ENCODE measurements at places on chromosomes 6 and 20. TPM values are rescaled to one million over a fixed set of nuclear protein-coding genes. Genes with fewer than 3 reads are reported as not detected.

GRCh38 chr6:135233686-135234491, 52.8 kb downstream of the MYB start:
- DNase-seq: no peak

DNA sequence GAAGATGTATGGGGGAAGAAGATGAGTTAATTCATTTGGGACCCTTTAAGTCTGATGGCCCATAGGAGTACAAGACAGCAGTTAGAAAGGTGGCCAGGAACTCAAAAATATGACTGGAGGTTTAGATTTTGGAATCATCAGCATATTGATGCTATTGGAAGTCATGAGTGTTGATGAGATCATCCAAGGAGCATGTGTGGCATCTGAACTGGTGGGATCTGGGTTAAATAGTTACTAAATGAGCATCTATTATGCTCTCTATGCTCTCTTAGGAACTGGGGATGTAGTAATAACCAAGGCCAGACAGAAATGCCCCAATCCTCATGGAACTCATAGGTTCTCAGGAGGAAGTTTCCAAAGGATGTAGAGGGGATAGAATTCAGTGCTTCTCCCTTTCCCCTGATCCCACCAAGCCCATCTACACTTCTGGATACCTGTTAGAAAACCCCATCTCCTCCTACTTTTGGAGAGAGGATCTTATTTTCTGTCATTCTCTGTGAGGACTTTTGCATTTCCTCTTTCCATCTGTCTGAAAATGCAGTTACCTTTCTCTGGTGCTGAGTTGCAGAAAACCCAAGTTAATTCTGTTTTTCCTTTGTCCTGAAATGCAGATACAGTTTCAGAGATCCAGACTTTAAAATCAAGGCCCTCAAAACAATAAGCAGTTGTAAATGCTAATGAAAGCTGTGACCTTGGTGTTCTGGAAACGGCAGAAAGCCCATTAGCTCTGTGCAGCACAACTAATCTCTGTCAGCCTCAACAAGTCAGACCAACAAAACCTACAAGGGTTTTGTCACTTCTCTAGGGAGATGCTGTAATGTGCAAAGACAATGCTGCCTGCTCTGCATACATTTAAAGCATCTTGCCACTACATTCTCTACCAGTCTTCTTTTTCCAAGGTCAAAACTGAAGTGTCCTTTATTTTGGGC, 65.8 kb downstream of the TBC1D7 start:
- no peak for DNase-seq

DNA sequence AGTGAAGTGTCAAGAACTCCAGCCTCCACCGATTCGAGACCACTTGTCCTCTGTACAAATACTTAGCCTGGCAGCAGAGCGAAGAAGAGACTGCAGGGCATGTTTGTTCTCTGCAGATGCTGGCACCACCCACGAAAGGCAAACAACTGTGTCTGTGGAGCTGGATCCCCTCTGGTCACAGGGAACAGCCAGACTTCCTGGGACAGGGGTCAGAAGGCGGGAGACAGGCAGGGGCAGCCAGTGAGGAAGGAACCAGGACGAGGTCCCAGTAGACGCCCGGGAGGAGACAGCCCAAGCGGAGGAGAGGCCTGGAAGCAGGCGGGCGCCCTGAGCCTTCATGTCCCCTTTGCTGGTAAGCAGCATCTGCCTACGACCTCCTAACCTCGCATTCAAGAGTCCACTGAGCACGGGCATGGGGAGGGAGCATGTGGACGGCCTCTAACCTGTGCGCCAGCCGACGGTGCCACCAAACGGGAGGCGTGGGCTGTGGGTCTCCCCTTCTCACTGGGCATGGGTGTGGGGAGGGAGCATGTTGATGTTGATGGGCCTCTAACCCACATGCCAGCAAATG, 265.5 kb downstream of the DLL1 start:
- no peak for DNase-seq

- no peak for DNase-seq
Observed at GRCh38 chr6:96834070-96834469, 3.2 kb downstream of the GPR63 start.

DNA sequence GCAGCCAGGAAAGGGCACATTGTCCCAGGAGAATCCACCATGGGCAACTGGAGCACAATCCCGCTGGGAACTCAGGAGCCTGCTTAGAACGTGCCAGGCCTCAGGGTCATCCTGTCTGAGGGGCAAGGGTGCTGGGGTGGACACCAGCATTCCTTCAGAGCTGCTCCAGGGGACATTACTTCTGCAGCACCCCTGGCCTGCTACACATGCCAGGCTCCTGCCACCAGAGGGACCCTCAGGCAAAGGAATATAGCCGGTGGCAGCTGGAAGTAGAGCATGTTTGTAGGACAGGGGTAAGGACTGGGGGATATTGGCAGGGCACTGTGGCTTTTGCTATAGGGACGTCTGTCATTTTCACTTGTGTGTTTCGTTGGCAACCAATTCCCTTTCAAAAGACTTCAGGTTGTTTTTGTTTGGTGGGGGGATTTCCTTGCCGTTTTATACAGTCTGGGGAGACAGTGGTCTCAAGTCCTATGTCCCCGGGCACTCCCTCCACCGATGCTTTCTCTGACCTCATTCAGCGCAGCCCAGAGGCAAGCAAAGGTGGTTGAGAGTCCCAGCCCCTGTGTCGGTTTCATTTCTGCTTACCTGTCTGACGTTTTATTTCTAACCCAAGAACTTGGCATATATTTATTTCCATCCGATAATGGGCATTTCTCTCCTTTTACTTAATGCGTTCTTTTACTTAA, 130.8 kb downstream of the JPH2 start:
- no peak for DNase-seq

- no peak for DNase-seq
Observed at GRCh38 chr6:33689148-33689494, 22.4 kb downstream of the UQCC2 start.

DNA sequence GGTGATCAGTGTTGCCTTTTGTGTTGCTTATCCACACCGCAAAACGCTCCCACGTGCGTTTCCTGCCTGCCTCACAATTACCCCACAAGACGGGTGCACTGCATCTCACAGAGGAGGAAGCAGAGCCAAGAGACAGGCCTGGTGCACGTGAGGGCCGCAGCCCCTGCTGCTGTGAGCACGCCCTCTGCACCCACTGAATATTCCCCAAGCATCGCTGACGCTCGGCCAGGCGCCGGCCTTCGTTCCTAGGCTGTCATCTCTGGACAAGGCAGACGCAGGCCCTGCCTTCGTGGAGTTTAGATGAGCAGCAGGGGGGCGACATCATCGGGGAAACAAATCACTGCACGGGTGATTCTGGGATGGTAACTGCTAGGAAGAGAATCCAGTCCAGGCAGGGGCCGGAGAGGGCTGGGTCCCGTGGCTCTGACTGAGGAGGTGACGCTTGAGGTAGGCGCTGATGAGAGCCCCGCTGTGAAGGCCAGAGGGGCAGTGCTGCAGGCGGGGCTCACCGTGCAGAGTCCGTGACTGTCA, 162.4 kb upstream of the QKI start:
- no peak for DNase-seq

- DNase-seq: no peak
Observed at GRCh38 chr20:23251779-23252178, 98.8 kb upstream of the NXT1 start.

DNA sequence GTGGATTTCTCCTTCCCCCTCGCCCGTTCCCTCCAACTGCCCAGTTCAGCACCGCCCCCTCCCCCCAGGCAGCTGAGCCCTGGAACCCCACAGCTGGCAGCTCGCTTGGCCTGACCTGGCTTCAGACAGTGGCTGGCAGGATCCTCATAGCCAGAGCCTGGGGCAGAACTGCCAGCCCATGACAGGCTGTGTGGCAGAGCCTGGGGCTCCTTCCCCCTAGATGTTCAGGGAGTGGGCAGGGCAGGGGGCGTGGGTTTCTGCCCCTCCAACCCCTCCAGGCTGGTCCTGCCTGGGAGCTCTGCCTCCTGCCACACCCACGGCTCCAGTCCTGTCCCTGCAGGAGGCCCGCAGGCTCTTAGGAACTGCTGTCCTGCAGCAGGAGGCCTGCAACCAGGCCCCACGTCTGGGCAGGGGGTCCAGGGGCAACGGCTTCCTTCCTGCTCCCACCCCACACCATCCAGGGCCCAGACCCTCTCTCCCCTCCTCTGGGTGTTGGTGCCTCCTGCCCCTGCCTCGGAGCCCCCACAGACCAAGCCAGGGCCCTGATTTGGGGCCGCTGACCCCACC, 9.6 kb upstream of the KCNQ2 start:
- DNase-seq: no peak

DNA sequence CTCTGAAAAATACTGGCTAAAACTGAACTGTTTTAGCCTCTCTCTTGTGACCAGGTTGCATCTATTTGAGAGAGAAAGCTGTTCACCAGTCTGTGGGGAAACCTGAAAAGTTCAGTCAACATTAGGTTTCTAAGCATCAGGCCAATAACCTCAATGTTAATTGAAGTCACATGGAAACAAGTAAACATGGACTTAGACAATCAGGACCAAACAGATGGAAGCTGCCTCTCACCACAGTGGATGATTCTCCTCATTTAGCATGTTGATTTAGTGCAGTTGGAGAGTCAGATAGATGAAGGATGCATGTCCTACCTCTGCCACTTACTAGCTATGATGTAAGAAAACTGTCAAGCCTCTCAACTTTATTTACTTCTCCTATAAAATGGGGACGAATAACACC, 18.2 kb downstream of the SCGN start:
- no peak for DNase-seq

GRCh38 chr20:23655491-23656211, 17.9 kb upstream of the CST3 start:
- DNase-seq: peak; percentile 82

GRCh38 chr6:63571361-63572043, 778 bp upstream of the LOC128125822 start:
- DNase-seq: peak; percentile 77

DNA sequence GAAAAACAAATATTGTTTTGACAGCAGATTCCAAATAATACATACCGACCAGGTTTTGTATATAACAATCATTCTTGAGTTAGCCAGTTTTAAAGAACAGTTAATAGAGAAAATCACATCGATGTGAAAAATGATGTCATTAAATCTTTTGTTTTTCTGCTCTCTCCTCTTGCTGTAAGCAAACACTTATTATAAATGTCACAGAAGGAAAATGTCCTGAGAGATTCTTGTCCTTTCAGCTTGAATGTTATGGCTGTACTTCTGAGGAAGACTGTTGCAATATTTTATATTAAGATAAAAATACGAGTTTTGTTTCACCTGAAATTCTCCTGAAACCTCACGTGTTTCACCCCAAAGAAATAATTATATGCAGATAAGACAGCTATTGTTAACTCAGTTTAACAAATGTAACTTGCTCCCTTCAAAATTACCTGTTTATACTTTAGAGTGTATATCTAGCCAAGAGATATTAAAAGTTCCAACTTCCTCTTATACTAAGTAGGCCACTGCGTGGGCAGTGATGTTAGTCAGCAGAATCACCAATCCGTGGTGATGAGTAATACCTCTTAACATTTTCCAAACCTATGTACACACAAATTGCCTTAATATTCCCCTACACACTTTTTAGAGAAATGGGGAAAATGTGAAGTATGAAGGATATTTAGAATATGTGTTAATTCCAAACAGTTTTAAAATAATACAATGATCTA, 1111.4 kb upstream of the CITED2 start:
- DNase-seq: no peak

DNA sequence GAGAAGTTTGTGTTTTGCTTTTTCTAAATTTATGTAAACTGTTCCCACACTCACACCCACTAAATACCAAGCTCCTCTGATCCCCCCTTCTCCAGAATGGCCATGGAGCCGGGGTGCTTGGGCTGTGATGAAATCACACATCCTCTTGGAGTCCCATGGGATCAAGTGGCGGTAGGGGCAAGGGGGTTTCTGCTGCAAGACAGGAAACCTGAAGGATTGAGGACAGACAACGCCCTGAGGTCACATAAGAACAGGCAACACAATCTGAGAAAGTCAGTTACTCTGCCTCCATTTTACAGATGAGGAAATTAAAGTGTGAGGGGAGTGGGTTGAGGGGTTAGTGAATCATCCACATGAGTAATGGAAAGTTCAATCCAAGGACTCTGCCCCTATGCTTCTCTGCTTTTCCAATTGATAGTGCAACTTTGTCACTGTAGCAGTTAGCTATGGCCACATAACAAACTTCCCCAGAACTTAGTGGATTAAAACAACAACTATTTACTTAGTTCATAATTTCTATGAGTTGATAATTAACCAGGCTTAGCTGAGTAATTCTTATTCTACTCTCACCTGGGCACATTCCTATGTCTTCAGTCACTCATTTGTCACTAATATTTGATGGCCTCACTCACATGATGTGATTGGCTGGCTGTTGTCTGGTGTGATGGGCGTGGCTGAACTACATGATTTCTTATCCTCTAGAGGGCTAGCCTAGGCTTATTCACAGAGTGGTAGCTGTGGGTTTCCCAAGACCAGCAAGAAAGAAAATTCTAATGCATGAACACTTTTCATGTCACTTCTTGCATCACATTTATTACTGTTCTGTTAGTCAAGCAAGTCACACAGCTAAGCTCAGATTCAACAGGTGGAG, 311.1 kb upstream of the RNF24 start:
- DNase-seq: no peak

DNA sequence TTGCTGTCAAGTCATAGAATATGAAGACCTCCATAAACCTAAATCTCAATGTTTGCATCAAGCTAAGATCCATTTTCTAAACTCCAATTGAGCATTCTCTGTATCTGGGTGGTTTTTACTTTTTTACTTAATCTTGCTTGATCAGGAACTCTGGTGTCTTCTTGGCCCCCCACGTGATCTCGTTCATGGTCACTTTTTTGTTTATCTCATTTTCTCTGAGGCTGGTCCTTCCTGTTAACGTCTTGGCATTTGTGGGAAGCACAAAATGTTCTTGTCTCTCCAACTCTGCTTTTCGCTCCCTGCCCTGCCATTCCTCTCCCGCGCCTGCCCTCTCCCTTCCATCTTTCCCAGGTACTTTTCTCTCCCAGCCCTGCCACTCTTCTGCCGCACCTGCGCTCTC, 14.0 kb upstream of the MAPRE1 start:
- DNase-seq: no peak

DNA sequence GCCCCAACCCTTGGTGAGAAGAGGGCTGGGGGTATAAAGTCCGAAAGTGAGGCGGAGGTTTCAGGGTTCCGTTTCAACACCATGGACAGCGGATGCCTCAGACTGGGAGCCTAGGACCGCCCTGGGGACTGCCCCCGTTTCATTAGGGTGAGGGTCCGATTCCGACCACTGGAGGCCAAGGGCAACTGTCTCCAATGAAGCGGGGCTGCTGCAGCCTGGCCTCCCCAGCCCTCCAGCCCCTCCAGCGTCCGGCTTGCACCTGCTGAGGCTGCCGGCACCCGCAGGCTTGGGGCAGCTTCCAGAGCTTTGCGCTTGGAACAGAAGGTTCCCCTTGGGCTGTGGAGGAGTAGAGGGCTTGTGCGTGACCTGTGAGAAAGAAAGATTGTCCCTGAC, 39.9 kb downstream of the YTHDF1 start:
- no peak for DNase-seq

The BPHL gene
- total RNA-seq: 12.0 TPM

The PRICKLE4 gene
- 1.7 TPM for total RNA-seq

The DDO gene
- total RNA-seq: 16.2 TPM

The SLC22A7 gene
- not detected for total RNA-seq

The ACOT13 gene
- 40.5 TPM for total RNA-seq

The ASIP gene
- 10.5 TPM for total RNA-seq

The NRSN1 gene
- total RNA-seq: not detected

The HLA-DOB gene
- total RNA-seq: 0.35 TPM

The MUC22 gene
- total RNA-seq: not detected

The GLP1R gene
- 0.08 TPM for total RNA-seq

Measured in cardiac septum (tissue), 1 donor.